ENCODE measurements at places on chromosomes 1 and 21.

GRCh38 chr1:213973129-213973528 lies 14.6 kb upstream of the PROX1 start:
- DNase-seq, result no peak

- no peak for DNase-seq
Observed at GRCh38 chr1:37118790-37119189, 84.5 kb upstream of the GRIK3 start.

DNA sequence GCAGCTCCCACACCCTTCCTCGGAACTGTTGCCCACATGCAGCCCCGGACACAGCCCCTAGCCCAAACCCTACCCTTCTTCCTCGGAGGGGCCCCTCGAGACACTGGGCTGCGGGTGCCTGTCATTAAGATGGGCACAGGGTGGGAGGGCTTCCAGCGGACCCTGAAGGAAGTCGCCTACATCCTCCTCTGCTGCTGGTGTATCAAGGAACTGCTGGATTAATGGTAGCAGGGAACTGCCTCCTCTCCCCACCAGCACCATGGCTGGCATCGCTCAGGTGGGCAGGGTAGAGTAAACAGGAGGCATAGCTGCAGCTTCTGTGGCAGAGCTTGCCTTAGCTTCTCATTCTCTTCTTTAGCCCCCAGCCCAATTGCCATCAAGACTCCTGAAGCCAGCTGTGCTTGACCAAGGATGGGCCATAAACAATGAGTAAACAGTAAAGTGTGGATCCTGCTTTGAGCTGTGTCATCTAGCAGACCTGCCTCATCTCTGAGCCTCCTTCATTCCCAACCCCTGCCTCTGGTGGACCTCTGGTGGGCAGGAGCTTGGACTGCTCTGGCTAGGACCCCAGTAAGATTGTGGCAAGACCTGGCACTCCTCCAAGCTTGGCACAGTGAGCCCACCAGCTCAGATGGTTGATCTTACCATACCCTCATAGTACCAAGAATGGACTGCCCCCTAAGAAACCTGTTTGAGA lies at the start of gene LENEP:
Gene LENEP (plus strand): TSS at position 15 of the 697 bp plus-strand sequence. CDS start 22 bp downstream, at position 37.
- no peak for DNase-seq

DNA sequence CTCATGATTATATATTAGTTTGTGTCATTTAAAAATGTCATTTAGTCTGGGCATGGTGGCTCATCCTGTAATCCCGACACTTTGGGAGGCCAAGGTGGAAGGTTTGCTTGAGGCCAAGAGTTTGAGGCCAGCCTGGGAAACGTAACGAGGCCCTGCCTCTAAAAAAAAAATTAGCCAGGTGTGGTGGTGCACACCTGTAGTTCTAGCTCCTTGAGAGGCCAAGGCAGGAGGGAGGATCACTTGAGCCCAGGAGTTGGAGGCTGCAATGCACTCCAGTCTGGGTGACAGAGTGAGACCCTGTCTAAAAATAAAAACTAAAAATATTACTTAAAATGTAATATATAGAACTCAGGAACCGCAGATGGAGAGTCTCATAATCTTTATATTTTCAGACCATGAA lies 34.6 kb downstream of the RUNX3 start:
- DNase-seq, result no peak

GRCh38 chr1:161282991-161283390 lies 24.4 kb downstream of the PCP4L1 start:
- no peak for DNase-seq

GRCh38 chr1:210817385-210818275 lies 316.3 kb downstream of the KCNH1 start:
- no peak for DNase-seq

DNA sequence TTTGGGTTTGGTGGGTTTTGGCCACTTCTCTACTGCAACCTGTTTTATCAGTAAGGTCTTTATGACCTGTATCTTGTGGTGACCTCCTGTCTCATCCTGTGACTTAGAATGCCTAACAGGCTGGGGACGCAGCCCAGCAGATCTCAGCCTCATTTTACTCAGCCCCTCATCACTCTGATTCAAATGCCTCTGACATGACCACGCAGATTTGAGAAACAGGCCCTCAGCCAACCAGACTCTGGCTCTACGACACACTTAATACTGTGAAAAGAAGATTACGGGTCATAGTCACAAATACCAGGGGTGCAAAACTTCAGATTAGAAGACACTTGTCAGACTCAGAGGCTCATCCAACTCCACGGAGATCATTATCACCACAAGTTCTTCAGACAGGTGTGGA lies 28.3 kb upstream of the KIF26B start:
- no peak for DNase-seq

DNA sequence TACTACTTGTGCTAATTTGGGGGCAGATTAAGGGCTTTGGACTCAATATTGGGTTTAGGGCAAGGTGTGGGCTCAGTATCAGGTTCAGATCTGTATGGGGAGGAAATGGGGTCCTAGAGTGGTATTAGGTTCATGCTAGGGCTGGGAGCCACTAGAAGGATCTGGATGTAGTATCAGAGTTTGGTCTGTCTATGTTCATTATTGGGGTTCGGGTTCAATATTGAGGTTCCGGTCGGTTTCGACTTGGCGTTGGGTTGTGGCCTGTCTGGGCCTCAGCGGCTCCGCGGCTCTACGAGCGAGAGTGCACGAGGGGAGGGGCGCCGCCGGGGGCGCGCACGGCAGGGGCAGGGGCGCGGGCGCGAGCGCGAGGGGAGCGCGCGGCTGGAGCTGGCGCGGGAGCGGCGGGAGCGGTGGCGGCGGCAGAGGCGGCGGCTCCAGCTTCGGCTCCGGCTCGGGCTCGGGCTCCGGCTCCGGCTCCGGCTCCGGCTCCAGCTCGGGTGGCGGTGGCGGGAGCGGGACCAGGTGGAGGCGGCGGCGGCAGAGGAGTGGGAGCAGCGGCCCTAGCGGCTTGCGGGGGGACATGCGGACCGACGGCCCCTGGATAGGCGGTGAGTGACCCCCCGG lies at the start of gene PTPRF:
Gene PTPRF (plus strand): TSS at position 401 of the 624 bp plus-strand sequence. CDS start 14,193 bp downstream, outside the sequence.
- peak; percentile 58 for DNase-seq

- DNase-seq, result no peak
Observed at GRCh38 chr1:81345110-81345509, 455.6 kb upstream of the ADGRL2 start.

- no peak for DNase-seq
Observed at GRCh38 chr1:223041481-223041880, 101.6 kb downstream of the TLR5 start.

- peak; percentile 34 for DNase-seq
Observed at GRCh38 chr1:2132222-2133038, 62.1 kb downstream of the FAAP20 start.

GRCh38 chr1:33973799-33974545 lies 110.1 kb downstream of the HMGB4 start:
- no peak for DNase-seq

GRCh38 chr1:109444346-109444745 lies 18.1 kb upstream of the PSMA5 start:
- DNase-seq, result no peak

- DNase-seq, result no peak
Observed at GRCh38 chr1:107132780-107133179, 8.1 kb upstream of the NTNG1 start.

GRCh38 chr1:39640861-39641260 lies 1.4 kb upstream of the HEYL start:
- no peak for DNase-seq

GRCh38 chr1:23799570-23800399 lies 769 bp downstream of the GALE start:
- peak; percentile 57 for DNase-seq

GRCh38 chr1:154609398-154610380 lies 1.7 kb upstream of the ADAR start:
- peak; percentile 70 for DNase-seq

- no peak for DNase-seq
Observed at GRCh38 chr1:200739702-200740570, 1.2 kb downstream of the CAMSAP2 start.

- DNase-seq, result no peak
Observed at GRCh38 chr1:222665964-222666363, 46.3 kb downstream of the AIDA start.

DNA sequence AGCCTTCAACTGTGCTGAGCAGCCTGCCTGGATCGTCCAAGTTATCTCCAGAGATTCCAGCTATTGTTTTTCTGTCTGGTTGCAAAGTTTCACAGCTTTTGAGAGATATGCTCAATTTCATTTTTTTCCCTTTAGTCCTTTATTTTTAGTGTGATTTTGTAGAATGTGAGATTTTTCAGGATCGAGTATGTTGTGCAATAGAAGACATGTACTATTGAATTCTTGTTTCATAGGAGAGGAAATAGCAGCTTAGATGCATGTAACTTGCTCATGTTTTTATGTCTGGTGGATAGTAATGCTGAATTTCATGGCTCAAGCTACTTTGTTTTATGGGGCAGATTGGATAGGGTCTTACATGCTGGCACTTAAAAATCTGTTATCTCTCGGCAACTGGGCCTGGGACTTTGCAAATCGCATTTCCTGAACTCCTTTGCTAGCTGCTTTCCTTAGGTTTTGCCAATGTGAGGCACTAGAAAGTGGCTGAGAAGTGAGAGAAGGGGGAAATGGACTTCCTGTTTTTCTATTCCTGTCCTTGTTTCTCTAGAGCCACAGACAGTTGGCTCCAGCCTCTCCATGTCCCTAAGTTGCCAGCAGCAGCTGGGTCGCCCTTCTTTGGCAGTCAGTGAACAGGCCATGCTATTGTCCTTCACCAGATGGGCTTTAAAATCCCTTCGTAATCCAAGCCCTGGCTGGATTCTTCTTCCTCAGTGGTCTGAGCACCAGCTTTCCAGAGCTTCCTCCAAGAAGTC lies 101.4 kb upstream of the PDE4B start:
- no peak for DNase-seq

GRCh38 chr1:107515702-107516101 lies 374.9 kb downstream of the NTNG1 start:
- no peak for DNase-seq

- no peak for DNase-seq
Observed at GRCh38 chr1:4079815-4080214, 179.7 kb upstream of the C1orf174 start.

- no peak for DNase-seq
Observed at GRCh38 chr1:234324821-234325220, 48.4 kb upstream of the COA6 start.

GRCh38 chr1:43566382-43567044 lies 35.8 kb downstream of the PTPRF start:
- DNase-seq, result no peak

- DNase-seq, result no peak
Observed at GRCh38 chr1:24487455-24487854, 15.2 kb upstream of the RCAN3 start.

DNA sequence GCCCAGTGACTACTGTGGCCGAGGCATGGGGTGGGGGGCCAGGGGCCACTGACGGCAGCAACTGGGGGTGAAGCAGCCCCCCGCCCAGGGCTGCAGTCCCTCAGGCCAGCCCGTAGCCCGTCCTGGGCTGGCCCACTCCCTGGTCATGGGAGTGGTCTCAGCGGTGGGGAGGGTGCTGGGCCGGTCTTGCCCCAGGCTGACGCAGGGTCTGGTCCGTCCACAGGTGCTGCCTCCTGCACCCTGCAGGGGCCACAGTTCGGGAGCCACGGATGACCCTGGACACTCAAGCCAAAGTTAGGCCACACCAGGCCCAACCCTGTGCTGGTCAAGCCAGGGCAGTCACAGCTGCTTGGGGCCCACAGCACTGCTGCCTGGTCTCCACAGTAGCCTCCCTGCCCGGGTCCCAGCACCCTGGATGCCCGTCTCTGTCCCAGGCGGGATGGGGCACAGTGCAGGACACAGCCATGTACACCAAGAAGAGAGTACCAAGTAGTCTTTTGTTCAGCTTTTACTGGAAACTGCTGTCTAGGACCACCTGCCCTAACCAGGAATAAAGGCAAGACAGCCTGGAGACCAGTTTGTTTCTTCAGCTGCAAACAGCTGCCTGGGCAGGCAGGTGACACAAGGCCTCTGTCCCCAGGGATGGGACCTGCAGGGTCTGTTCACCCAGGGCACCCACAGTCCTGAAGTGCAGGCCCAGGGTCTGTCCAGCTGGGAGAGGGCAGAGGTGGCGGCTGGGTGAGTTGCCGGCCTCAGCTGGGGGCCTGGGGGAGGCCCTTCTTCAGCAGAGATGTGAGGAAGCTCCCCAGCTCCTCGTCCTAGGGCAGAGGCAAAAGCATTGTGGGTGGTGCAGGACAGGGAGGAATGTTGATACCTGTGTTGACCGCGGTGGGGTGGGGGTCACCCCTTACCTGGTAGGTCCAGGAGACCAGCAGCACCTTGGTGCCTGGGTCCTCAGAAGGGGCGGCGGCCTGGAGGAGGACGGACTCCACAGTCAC lies 3.0 kb downstream of the PUSL1 start:
- DNase-seq, result no peak

DNA sequence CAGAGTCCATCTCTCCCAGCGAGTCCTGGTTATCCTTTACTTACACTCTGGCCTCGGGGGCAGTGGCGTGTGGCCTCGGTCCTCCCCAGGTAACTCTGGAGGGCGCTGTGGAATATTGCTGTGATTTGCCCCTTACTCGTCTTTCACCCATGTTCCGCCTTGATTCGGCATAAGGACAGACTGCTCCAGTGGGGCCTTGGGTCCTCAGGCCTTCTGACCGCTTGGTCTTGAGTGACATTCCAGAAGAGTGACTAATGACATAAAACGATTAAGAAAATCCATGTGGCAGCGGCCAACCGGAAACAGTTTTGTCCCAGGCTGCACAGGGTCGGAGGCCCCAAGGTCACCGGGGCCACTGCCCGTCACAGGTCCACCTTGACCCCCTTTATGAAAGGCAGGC lies 11.0 kb downstream of the ICMT start:
- DNase-seq, result no peak

DNA sequence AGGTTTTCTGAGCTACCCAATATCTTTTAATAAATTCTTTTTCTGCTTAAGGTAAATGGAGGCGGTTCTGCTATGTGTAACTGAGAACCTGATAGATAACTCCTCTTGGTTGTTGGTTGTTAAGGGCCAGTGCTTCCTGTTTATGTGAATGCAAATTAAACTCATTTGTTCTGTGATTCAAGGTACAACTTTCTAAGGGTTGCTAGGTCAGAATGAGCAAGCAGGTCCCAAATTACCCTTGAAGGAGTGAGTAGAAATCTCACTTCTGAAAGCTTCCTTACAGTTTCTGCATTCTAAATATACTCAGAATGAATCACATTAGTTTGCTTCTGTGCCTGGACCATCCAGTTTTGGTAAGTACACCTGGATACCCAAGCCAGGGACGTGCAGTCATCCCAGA lies 15.5 kb upstream of the FAM78B start:
- DNase-seq, result no peak

DNA sequence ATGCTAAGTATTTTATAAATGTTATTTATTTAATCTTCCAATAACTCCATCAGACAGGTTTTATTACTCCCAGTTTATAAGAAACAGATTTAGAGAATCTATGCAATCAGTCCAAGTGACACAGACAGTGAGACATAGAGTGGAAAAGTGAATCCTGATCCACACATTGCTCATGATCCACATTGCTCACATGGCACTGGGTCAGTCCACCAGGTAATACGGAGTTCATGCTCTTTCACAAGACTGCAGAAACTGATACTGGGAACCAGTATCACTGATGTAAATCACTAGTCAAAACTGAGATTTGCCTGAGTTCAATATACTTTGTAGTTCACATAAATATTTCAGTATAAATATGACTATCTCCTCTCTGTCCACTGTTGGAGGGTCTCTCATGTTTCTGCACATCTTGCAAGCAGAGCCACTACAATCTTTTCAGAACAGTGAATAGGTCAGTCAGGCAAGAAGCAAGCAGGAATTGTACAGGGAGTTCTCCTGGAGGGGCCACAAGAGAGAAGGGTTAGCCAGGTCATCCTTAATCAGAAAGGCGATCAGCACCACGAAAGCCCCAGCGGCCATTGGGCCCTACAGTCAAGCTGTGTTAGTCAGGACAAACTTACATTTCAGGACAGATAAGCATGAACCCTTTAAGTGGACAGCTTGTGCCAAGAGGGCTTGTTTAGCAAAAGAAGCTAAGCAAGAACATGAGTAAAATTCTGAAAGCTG lies 275.4 kb upstream of the NR5A2 start:
- DNase-seq, result no peak

All from stimulated activated CD4-positive, alpha-beta T cell treated with anti-CD3 and anti-CD28 coated beads, Interleukin-15, amount 100 ng/mL, for 24 hours (primary cell).